ENCODE measurements at places on chromosomes 11 and 22. TPM values are rescaled to one million over a fixed set of nuclear protein-coding genes. Genes with fewer than 3 reads are reported as not detected.

DNA sequence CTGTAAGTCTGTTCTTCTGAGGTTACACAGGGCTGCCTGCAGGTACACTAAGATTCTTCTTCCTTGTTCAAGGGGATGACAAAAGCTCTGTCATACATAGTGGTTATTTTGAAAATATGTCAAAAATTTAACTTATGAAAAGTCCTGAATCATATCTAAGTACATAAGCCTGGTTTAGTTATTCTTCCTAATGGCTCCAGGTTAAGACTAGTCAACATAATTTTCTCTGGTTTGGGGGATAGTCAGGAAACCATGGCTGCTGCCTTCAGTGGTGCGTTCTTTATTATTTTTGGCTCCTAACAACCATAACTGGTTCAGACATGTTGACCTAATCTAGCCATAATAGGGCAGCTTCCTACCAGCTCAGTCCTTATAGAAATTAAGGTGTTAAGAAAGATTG is 257.4 kb upstream of the DDI1 start:
- no peak for DNase-seq

- DNase-seq, result no peak
Observed at GRCh38 chr22:29703569-29704195, 16.1 kb upstream of the CABP7 start.

GRCh38 chr22:47928631-47929030 is 1166.2 kb downstream of the TBC1D22A start:
- no peak for DNase-seq

DNA sequence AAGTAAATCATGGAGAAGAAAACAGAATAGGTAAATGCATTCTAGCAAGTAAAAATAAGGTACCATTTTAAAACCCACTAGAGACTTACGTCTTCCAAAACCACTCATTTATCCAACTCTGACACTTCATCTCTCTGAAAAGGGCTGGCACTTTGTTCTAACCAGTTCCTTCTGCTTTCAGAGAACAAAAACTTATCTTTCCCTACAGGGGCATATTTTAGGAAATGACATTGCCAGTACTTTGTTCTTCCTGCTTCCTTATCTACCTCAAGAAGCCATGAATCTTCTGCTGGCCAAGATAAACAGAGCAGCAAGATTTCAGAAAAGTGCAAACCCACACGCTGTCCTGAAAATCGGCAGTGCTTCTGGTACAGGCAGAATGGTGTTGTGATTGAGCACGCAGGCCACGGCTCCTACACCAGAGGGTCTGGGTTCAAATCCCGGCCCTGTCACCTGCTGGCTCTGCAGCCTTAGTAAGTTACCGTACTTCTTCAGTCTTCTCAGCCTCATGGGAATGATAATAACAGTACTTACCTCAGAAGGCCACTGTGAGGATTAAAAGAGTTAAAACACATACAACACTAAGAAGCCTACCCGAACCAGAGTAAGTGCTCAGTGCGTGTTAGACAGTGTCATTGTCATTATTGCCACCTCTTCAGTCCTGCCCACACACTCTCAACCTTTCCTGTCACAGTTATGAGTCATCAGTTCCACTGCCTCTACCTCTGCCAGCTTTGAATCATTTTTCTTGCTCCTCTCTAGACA is 11.0 kb downstream of the MPZL3 start:
- no peak for DNase-seq

DNA sequence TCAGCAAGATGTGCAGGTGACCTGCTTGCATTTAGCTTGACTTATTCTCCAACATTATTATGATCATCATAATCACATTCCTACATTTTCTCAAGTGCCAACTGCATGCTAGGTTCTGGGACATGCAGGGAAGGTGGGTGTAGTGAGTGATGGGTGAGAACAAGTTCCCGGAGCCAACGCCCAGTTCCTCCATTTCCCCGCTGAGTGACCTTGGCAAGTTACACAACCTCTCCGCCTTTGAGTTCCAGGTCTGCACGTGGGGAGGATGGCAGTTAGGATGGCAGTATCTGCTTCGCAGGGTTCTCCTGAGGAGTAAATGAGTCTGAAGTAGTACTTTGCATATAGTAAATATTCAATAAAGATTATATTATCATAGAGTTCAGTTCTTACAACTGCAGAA is 140.3 kb downstream of the GRIK4 start:
- DNase-seq, result no peak

- DNase-seq, result no peak
Observed at GRCh38 chr11:1496091-1496760, 9.6 kb upstream of the MOB2 start.

GRCh38 chr22:40183029-40183581 is 5.4 kb downstream of the TNRC6B start:
- DNase-seq, result no peak

DNA sequence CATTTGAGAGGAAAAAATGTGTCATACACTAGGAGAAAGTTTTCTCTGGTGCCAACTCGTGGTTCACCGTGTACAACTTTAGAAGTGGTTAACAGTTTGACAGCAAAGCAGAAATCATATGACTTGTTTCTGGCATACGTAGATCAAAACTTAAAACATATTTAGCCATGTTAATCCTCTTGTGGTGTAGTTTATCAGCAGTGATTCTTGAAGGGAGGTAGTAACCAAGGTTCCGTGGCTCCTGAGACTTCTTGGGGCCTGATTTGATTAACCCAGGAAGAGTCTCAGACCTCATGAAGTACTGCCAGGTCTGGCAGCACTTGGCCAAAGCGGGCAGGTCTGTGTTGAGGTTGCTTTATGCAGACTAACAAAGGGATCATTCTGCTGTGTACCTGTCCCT is 40.5 kb downstream of the SREBF2 start:
- DNase-seq, result no peak

- DNase-seq, result no peak
Observed at GRCh38 chr22:45648301-45649117, 23.1 kb upstream of the ATXN10 start.

GRCh38 chr22:36029406-36029755 is 757 bp upstream of the RBFOX2 start:
- DNase-seq, result no peak

DNA sequence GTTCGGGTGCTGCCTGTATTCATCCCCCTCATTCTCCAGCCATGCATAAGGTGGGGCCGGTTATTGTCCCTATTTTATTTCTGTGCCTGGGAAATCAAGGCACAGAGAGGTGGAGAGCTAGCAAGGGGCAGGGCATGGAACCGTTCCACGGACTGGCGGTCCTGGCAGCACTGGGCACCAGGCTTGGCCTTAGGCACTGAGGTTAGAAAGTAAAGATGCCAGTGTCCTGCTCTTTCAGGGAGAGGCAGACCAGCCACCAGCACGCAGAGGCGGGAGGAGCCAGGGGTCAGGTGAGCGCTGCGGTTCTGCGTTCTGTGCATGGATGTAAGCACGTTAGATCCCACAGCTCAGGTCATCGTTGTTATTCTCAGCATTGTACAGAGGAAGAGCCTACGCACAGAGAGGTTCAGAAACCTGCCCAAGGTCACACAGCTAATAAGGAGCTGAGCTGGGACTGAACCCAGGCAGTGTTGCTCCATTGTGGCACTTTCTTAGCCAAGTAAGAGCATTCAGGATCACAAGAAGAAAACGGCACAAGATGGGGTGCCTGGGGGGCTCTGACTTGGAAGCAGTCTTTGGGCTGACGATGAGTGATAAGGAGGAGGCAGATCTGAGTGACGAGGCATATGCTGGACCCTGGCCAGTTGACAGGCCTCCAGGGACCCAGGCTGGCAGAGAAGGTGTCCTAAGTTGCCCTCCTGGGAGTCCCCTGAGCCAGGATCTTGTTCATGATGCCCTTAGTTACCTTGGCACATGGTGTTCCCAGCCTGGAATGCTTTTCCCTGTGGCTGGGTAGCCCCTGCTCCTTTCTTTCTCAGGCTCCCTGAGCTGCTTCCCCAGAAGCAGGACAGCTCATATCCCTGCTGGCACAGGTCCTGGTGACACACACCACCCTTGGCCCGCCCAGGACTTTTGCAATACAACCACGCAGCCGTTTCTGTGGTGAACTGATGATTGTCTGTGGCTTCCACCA is 41.1 kb downstream of the OSBPL5 start:
- DNase-seq, result peak; percentile 88

GRCh38 chr11:107830915-107831540 is 27.6 kb downstream of the SLC35F2 start:
- DNase-seq, result no peak

GRCh38 chr11:118091690-118092089 is 4.9 kb upstream of the SMIM35 start:
- DNase-seq, result no peak

GRCh38 chr11:60625262-60625661 is 74.2 kb upstream of the MS4A8 start:
- no peak for DNase-seq

SLC1A2 gene
- polyA plus RNA-seq, result 1.1 TPM

GUCY1A2 gene
- polyA plus RNA-seq, result 0.04 TPM

ST14 gene
- polyA plus RNA-seq, result not detected

MS4A3 gene
- not detected for polyA plus RNA-seq

FXYD2 gene
- polyA plus RNA-seq, result 0.14 TPM

NDUFS8 gene
- polyA plus RNA-seq, result 65.3 TPM

ACTN3 gene
- polyA plus RNA-seq, result 0.11 TPM
